Chondrocyte (in vitro differentiated cells): ENCODE measurements at places on chromosomes 16 and 17.

GRCh38 chr16:89101303-89102040, 7.8 kb downstream of the ACSF3 start:
- H3K36me3 ChIP-seq, result peaks cover 17% of the 10 kb centered on the region
- H3K27me3 ChIP-seq, result no peaks in the 10 kb centered on the region
- DNase-seq, result no peak

GRCh38 chr16:17204206-17204605, 266.6 kb downstream of the XYLT1 start:
- no peak for DNase-seq
- H3K4me3 ChIP-seq, result no peak overlapping the region
- peaks cover 5% of the 10 kb centered on the region for H3K4me1 ChIP-seq
- H3K36me3 ChIP-seq, result peaks cover 4% of the 10 kb centered on the region

- no peak for DNase-seq
- no peak overlapping the region for H3K4me3 ChIP-seq
- peaks cover 7% of the 10 kb centered on the region for H3K27me3 ChIP-seq
- H3K36me3 ChIP-seq, result no peaks in the 10 kb centered on the region
- H3K4me1 ChIP-seq, result no peaks in the 10 kb centered on the region
These were observed 120.8 kb upstream of the SEC14L1 start for GRCh38 chr17:77019893-77020379.

DNA sequence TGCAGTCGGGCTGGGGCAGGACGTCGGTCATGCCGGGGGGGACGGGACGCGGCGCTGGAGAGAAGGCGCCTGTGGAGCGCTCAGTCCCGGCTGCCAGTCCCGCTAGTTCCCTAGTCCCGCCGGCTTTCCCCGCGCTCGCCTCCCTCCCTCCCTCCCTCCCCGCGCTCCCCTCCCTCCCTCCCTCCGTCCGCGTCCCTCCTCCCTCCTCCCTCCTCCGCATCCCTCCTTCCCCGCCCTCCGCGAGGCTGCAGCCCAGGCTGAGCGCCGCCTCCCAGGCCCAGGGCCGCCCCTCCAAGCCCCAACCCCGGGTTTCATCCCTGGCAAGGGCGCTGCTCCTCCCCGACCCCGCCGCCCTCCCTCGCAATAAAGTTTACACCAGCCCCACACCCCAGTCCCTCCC, 34.8 kb downstream of the TIMM22 start:
- H3K36me3 ChIP-seq, result peaks cover 7% of the 10 kb centered on the region
- H3K4me1 ChIP-seq, result peaks cover 26% of the 10 kb centered on the region
- no peak overlapping the region for H3K27ac ChIP-seq
- no peak for DNase-seq
- no peaks in the 10 kb centered on the region for H3K27me3 ChIP-seq
